ENCODE measurements at places on chromosomes 16 and 17.

- DNase-seq = no peak
Measured at GRCh38 chr17:38579934-38580333, 25.8 kb downstream of the SRCIN1 start.

GRCh38 chr16:86040496-86040895 is 141.5 kb downstream of the IRF8 start:
- DNase-seq = no peak

- DNase-seq = no peak
Measured at GRCh38 chr17:61260071-61260797, 139.4 kb upstream of the TBX2 start.

DNA sequence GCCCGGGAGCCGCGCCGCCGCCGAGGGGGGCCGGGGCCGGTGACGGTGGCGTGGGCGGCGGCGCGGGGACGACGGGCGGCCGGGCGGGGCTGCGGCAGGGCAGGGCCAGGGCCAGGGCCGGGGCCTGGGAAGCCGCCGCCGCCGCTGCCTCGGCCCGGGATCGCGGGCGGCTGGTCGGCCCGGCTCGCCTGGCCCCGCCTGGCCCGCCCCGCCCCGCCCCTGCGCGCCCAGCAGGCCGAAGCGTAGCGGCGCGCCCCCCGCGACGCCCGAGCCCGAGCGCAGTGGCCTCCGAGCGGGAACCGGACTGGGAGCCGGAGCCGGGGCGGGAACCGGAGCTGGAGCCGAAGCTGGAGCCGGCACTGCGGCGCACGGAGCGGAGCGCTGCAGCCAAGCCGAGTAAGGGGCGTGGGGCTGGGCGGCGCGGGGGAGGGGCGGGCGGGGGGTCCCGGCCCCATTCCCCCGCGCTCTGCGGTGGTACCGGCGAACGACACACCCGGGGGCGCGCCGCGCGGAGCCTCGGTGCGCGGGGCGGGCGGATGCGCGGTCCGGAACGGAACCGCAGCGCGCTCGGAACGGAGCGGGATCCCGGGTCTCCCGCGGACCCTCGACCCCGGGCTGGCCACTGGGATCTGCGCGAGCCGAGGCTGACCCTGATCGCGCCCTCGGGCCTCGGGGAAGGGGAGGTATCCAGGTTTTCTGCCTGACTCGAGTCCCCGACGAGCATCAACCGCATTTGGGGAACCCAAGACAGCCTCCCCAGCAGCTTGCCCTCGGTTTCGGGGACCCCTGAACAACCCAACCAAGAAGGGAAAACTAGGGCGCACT is at the start of gene BEAN1:
BEAN1 (plus strand) TSS at position 260 of the 825 bp plus-strand sequence. CDS start 10,382 bp downstream, outside the sequence.
- peak; percentile 52 for DNase-seq

GRCh38 chr17:2237521-2237921 is 66.1 kb downstream of the SMG6 start:
- no peak for DNase-seq

Data from GM13977 (cell line).